ENCODE measurements at places on chromosomes 3 and 15. TPM values are rescaled to one million over a fixed set of nuclear protein-coding genes. Genes with fewer than 3 reads are reported as not detected.

DNA sequence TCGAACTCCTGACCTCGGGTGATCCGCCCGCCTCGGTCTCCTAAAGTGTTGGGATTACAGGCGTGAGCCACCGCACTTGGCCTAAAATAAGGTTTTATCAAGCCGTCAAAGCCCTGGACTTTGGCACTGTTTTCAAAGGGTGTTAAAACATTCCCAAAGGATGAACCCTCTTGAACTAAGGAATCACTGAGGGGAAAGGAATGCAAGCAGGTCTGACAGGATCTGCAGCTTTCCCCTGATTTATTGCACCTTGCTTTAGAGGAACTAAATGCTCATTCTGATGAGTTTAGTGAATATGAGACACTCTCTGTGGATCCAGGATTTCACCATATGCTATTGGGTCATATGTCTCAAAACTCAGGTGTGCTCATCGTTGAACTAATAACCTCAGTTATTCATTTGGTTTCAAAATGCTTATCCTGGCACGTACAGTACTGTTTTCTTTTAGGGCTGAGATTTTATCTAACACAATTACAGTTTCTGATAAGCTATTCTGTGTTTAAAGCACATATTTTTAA is 63.0 kb upstream of the TSC22D2 start:
- DNase-seq, result no peak

The ATP2B2 gene
- not detected for polyA plus RNA-seq

The MYO5C gene
- polyA plus RNA-seq, result 4.2 TPM

DNA sequence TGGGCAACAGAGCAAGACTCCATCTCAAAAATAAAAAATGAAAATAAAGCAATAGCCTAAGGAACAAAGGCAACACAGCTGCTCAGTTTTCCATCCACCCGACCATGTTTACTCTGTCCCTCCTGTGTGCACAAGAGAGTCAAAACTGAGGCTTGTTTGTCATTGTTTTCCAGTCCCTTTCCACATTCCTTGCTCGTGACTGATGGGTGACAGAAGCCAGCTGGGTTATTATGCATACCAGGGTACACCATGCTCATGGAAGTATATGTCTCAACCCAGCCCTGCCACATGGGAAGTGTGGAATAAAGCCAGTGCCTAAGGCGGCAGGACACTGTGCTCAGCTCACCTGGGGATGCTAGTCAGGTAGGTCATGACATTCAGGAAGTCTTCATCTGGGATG is 49.5 kb downstream of the MCF2L2 start:
- DNase-seq, result no peak

DNA sequence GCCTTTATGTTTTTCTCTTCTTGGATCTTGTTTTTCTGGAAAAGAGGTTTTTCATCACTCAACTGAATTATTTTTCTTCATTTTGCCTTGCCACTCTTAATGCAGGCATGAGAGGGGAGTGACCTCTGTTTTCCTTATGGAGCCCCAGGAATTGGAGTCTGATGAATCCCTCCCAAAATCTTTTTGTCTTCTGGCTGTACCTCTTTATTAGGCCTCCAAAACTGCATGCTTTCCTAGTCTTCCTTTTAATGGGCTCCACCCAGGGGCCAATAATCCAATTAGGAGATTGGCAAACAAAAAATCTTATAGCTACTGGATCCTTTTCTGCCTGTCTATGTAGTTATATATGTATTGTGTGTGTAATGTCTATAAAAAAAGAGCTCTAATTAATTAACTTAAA is 192.4 kb upstream of the PEX5L start:
- DNase-seq, result no peak

The ATP8B4 gene
- 0.08 TPM for polyA plus RNA-seq

GRCh38 chr15:60573936-60574335 is 95.0 kb upstream of the ICE2 start:
- no peak for DNase-seq

DNA sequence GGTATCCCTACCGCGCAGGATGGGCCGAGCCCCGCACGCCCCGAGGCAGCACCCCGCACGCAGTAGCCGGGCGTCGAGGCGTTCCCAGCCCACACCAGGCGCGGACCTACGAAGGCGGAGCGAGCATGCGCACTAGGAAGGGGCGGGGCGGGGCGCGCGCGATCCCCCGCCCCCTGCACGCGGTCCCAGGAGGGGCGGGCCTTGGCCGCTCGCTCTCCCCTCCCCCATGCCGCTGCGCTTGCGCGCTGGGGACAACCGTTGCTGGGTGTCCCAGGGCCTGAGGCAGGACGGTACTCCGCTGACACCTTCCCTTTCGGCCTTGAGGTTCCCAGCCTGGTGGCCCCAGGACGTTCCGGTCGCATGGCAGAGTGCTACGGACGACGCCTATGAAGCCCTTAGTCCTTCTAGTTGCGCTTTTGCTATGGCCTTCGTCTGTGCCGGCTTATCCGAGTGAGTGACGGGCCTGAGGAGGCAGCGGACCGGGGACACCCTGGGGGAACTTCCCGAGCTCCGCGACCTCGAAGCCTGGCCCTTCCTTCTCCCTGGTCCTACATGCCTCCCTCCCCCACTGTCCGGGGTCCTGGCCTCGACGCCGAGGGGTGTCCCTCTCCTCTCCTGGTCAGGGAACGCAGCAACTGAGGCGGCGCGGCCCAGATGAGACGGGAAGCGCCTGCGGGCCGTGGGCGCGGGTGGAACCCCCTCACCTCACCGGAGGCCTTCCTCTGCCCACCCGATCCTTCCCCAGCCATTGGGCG is at the start of gene SPESP1:
SPESP1 (plus strand) TSS at position 258 of the 755 bp plus-strand sequence; CDS start at position 387, 129 bp downstream.
- DNase-seq, result peak; percentile 73

GRCh38 chr3:61936344-61936937 is 375.1 kb downstream of the PTPRG start:
- DNase-seq, result peak; percentile 39

DNA sequence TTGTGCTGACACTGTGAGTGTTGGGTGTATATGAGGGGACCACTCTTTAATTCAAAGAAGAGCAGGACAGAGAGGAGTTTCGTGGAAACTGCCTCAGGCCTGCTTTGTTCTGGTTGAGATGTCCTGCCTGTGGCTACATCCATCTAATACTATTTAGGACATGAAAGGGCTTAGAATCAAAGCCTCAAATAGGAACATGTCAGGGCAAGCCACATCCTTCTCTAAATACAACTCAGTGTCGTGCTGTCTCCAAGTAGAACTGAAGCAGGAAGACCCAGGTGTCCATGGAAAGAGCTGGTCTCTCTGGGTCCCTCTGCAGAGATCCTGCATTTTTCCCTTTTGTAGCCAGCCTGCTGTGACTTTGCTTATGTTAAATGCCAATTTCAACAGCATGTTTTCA is 156.2 kb upstream of the UMPS start:
- DNase-seq, result no peak

GRCh38 chr15:85545752-85546151 is 165.3 kb downstream of the AKAP13 start:
- DNase-seq, result no peak

DNA sequence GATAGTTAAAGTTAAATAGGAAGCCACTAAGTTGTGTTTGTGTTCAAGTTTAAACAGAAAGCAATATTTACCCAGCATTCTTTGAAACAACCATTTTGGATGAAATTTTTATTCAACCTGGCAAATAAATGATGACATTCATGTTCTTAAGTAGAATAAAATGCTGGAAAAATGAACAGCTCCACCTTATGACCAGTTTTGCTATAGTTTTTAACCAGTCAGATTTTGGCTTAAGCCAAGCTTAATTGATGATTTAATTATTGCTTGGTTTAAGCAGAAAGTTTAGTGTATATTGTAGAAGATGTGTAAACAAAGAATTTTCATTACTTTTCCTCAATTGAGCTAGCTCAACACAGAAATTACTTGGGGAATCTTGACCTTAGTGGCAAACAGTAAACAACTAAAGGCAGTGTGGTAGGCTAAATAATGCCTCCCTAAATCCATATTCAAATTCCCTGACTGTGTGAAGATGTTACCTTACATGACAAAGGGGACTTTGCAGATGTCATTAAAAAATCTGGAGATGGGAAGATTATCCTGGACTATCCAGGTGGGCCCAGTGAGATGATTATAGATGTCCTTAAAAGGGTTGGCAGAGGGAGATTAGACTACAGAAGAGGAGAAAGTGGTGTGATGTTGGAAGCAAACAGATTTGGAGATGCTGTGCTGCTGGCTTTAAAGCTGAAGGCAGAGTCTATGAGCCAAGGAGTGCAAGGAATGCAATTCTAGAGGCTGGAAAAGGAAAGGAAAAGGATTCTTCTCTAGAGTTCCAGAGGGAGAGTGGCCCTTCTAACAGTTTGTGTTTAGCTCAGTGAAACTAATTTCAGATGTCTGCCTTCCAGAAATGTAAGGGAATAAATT is 448.6 kb upstream of the GOLIM4 start:
- no peak for DNase-seq

GRCh38 chr15:29921130-29921601 is 98.9 kb upstream of the TJP1 start:
- no peak for DNase-seq

The SYNPR gene
- polyA plus RNA-seq, result not detected

Data from endothelial cell of umbilical vein (primary cell).